ENCODE measurements at places on chromosomes 11 and 22.

GRCh38 chr22:38824585-38824984 lies 19.2 kb downstream of the NPTXR start:
- no peak for DNase-seq

DNA sequence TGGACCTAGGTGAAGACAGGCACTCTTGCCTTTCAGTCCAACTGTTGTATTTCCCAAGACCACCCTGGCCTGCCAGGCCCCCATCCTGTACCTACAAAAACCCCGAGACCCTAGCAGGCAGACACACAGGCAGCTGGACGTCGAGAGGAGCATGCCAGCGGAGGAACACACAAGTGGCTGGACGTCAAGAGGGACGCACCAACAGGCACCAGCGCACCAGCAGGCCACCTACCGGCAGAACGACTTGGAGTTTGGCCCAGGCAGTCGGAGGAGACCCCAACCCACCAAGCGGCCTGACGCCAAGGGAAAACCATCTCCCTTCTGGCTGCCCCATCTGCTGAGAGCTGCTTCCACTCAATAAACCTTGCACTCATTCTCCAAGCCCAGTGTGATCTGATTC lies 1883.4 kb upstream of the RAG2 start:
- DNase-seq: no peak

DNA sequence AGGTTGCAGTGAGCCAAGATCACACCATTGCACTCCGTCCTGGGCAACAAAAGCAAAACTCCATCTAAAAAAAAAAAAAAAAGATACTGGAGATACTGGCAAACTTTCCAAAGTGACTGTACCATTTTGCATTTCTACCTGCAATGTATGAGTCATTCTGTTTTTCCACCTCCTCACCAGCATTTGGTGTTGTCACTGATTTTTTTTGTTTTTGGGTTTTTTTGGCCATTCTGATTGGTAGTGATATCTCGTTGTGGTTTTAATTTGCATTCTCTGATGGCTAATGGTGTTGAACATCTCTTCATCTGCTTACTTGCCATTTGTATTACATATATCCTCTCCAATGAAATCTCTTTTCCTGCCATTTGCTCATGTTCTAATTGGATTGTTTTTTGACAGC lies 12.0 kb upstream of the RBX1 start:
- DNase-seq: no peak

- no peak for DNase-seq
Observed at GRCh38 chr11:126360049-126360446, 4.6 kb downstream of the ST3GAL4 start.

DNA sequence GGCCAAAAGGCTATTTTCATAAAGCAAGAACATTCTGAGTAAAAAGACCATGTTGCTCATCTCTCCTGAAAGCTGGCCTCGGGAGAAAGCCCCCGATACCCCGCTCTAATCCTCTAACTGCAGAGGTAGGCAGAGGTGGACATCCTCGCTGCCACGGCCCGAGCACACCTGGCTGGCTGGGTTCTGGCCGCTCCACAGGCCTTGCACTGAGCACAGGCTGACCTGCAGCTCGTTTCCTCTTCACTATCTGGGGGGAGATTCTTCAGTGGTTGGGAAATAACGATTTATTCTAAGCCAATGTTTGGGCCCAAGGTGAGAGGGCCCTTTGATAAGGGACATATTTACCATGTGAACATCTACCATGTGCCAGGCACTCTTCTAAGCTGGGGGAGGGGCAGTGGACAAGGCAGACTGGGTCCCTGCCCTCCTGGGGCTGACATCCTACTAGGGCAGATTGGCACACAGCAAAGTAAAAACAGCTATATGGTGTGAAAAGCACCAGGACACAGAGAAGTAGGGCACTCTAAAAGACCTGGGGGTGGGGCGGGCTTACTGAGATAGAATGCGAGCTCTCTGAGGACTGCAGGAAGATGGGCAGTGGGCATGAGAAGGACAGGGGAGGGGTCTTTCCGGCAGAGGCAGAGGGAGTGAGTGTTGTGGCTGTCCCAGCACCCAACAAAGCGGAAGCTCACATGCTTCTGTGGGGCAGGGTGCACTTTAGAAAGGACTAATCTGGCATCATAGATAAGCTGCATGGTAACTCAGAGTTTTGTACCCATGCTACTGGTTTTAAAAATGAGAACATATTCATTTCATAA lies 65.5 kb upstream of the ARFGAP3 start:
- DNase-seq: no peak

DNA sequence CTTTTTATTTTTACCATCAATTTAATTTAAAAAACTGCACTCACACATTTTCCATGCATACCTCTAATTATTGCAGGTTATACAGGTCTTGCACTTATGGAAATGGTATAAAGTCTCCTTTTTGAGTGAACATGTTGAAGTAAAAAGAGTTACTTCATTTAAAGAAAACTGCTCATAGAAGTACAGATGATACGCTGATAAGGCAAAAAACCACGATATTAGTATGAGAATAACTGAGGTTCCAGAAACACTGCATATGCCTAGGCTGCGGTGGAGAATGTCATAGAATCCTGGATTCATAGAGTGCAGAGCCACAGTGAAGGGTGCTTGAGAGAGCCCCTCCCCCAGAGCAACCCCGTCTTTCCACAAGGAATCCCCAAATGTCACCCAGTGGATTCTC lies 175.8 kb downstream of the BCR start:
- DNase-seq: no peak

DNA sequence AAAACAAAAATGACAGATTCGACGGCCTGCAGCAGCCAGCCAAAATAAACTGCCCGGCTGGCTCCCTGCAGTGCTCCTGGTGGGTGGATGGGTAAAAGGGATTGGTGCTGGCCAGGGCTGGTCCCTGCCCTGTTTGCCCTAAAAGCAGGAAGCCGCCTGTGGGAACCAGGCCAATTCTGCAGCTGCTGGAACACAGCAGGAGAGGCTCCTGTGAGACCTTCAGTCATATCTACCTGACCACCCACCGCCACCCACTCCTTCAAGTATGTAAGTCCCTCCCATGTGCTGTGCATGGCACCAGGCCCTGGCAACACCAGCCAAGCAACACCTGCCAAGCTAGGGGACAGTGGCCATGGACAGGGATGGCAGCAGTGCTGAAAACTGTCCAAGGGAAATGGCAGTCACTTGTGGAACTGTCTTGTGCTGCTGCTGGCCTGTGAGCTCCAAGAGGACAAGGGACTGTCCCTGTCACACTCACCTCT lies 48.7 kb upstream of the ARFGAP3 start:
- DNase-seq: peak; percentile 70

DNA sequence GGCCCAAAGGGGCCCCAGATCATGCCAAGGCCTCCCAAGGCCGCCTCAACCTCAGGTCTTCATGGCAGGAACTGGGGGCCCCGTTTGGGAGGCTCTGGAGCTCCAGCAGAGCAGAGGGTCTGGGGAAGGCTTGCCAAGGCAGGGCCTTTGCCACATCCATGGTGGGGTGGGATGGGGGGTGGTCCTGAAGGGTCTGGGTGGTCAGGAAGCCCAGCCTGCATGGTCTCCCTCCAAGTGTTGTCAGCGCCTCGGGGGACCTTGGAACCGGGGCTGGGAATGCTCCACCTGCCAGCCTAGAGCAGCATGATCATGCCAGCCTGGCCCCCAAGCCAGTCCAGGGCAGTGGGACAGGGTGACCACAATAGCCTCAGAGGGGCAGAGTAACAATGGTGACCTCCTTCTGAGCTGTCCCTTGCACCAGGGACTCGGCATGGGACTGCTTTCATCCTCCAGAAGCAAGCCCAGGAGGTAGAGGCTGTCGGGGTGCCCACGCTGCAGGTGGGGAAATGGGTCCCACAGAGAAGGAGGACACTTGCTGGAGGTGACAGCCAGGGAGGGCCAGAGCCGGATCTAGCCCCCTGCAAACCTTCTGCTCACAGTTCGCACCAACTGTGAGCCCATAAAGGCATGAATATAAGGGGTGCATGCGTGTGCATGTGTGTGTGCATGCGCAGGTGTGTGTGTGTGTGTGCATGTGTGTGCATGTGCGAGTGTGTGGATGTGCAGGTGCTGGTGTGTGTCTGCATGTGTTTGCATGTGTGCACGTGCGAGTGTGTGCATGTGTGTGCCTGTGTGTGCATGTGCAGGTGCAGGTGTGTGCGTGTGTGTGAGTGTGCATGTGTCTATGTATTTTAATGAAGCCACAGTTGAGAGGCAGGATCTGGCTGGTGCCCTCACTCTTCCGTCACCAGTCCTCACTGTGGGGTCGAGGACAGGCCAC lies 63.8 kb downstream of the MYEOV start:
- DNase-seq: no peak

DNA sequence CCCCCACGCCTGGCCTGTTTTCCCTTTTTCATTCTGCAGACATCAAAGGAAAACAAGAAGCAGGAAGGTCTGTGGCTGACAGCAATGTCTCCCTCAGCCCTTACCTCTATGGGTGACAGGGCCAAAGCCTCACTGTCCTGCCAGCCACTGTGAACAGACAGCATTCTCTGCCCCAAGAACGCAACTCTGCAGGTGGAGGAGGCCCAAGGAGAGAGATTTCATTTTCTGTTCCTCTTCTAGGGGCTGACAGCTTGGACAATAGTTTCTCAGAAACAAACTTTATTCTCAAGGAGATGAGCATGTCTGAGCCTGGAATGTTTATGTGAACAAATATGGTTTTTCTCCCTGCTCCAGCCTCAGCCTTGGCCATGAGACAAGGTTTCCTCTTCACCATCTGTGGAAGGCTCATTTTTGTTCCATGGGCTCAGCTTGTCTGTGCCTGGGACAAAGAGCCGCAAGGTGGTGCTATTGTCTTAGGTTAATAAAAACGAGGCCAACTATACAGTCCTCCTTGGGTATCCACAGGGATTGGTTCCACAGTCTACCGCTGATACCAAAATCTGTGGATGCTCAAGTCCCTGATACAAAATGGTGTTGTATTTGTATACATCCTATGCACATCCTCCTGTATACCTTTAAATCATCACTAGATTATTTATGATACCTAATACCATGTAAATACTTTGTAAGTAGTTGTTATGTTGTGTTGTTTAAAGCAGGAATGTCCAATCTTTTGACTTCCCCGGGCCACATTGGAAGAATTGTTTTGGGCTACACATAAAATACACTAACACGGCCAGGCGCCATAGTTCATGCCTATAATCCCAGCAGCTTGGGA lies 5.8 kb downstream of the PIWIL3 start:
- DNase-seq: peak; percentile 62

DNA sequence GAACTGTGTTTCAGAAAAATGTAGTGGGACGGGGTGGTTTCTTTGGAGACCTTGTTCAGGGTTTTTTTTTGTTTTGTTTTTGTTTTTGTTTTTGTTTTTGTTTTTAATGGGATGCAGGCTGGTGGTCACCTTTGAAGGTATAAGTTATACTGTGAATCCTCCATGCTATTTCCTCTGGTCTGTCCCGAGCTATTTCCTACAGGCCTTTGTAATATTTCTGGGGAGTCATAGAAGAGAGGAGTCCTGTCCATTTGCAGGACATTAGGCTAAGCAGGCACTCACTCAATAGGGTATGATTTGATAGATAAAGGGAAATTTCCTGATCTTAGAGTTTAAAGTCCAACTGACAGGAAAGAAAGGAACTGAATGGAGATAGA lies 78.0 kb downstream of the TRAF6 start:
- no peak for DNase-seq

- DNase-seq: no peak
Observed at GRCh38 chr11:1041471-1041870, 5.0 kb upstream of the MUC6 start.

GRCh38 chr11:104219096-104219495 lies 55.1 kb upstream of the PDGFD start:
- no peak for DNase-seq

- DNase-seq: peak; percentile 69
Observed at GRCh38 chr11:115518983-115519628, 14.9 kb upstream of the CADM1 start.

DNA sequence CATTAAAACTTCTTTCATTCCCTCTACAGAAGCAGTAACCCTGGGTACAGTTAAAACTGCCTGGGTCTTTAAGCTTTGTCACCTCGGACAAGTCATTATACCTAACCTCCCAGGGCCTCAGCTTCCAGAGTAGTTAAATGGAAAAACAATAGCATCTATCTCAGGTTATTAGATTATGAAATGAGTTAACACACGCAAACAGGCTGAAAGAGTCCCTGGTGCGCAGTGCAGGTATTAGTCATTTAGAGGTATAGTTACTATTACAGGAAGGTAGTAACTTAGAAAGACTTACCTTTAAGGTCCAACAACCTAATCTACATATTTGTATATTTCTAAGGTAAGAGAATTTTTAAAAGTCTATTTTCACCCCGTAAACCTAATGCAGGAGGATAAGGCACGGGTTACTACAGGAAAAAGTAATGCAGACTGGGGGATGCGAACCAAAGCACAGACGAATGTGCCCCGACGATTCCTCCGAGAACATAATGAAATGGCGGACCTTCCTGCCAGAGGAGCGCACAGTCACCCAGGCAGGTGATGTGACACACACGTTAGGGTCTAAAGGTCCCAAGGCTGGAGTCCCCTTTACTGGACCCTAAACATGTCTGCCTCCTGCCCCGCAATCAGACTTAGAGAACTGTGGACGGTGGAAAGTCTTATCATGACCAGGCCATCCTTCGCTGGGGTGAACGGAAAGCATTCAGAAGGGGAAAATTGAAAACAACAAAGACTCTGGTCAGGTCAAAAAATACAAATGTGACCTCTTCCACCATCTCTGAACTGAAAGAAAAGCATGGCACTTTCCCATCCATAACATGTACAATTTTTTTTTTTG lies 1.3 kb downstream of the NAP1L4 start:
- DNase-seq: no peak

All from NCI-H345 (cell line).